Ovary (tissue), 10 donors: ENCODE measurements at places on chromosomes 3 and 15. TPM values are rescaled to one million over a fixed set of nuclear protein-coding genes. Genes with fewer than 3 reads are reported as not detected.

DNA sequence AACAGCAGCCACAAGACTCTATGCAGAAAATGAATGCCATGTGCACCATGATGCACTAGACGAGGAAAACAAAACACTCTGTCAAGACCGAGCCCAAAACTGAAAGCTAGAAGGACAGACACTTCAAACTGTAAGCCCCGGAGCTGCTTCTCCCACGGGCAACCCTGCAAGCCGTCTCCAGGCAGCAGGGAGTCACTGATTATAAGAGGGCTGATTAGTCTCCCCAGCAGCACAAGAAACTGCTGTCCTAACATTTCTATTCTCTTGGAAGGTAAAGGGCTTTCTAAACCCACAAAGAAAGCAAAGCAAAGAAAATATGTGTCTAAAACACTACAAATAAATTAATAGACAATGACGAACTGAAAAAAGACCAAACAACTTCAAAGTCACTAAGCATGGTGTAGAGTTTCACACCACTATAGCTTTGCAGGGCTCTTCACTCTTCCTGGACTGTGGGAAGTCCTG lies 15.5 kb downstream of the TBC1D2B start:
- peak overlapping the region; percentile 95 for H3K27ac ChIP-seq
- peak overlapping the region; percentile 15 for H3K4me3 ChIP-seq

- no peak overlapping the region for H3K4me3 ChIP-seq
- no peaks in the 10 kb centered on the region for H3K27me3 ChIP-seq
- no peak overlapping the region for H3K27ac ChIP-seq
- no peak for DNase-seq
These were observed 50.1 kb downstream of the RYR3 start for GRCh38 chr15:33360886-33361285.

DNA sequence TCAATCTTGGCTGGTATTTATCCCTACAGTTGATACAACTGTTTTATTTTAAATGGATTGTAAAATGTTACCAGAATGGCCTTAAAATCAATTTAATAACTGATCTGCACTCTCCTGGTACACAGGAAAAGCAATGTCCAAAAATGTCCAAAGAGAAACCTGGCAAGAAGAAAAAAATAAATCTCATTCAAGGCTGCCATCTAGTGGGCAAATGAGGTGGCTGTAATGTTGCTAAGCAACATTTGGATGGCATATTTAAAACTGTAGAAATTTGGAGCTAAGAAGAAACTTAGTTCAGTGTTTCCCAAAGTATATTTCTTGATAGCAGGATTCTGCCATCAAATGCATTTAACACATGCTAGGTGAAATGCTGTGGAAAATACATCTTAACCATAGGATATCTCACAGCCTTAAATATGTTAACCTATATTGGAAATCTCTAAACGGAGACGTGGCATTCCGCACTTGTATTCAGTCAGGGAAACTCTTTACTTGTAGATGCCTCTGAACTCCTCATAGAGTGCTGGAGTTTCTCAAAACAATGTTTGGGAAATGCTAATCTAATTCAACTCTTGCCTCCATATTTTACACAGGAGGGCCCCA lies 216.8 kb downstream of the ERC2 start:
- no peaks in the 10 kb centered on the region for H3K4me1 ChIP-seq
- no peak overlapping the region for H3K4me3 ChIP-seq
- H3K27ac ChIP-seq, result no peak overlapping the region
- no peaks in the 10 kb centered on the region for H3K36me3 ChIP-seq
- H3K27me3 ChIP-seq, result no peaks in the 10 kb centered on the region

DNA sequence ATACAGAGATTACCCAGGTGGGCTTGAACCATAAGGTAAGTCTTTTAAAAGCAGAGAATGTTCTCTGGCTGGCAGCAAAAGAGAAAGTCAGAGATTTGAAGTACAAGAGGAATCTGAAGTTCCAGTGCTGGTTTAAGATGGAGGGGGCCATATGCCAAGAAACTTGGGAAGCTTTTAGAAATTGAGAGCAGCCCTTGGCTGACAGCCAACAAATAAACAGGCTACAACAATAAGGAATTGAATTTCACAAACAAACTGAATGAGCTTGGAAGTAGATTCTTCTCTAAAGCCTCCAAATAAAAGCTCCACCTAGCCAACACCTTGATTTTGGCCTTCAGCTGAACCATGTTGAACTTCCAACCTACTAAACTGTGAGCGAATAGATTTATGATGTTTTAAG lies 85.7 kb downstream of the TRIM42 start:
- H3K27me3 ChIP-seq, result no peaks in the 10 kb centered on the region
- H3K36me3 ChIP-seq, result no peaks in the 10 kb centered on the region
- no peak overlapping the region for H3K4me3 ChIP-seq
- no peak for DNase-seq
- no peak overlapping the region for H3K27ac ChIP-seq
- H3K4me1 ChIP-seq, result peaks cover 2% of the 10 kb centered on the region

GRCh38 chr3:148943506-148944205 lies 47.7 kb upstream of the GYG1 start:
- no peak overlapping the region for H3K27ac ChIP-seq
- DNase-seq, result no peak
- H3K4me3 ChIP-seq, result no peak overlapping the region
- no peaks in the 10 kb centered on the region for H3K27me3 ChIP-seq
- no peaks in the 10 kb centered on the region for H3K4me1 ChIP-seq

DNA sequence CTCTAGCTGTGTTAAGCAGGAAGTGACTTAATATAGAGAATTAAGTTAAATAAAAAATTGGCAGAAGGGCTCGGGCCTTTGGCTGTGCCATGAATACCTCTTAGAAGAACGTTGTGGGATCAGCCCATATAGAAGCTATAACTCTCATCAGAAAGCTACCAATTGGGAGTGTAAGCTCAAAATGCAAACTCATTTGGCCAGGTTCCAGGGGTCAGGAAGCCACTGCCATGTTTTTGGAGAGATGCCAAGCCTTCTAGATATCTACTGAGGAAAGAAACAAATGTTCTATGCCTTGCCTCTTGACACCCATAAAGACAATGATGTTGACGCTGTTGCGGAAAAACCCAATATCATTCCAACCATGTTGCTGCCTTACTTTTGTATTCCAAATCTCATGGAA lies 475.2 kb upstream of the TGFBR2 start:
- DNase-seq, result no peak
- no peaks in the 10 kb centered on the region for H3K4me1 ChIP-seq
- H3K4me3 ChIP-seq, result no peak overlapping the region
- H3K36me3 ChIP-seq, result no peaks in the 10 kb centered on the region
- no peak overlapping the region for H3K27ac ChIP-seq

GRCh38 chr3:187261541-187261969 lies 30.0 kb downstream of the MASP1 start:
- H3K27me3 ChIP-seq, result no peaks in the 10 kb centered on the region
- no peak overlapping the region for H3K4me3 ChIP-seq
- H3K27ac ChIP-seq, result no peak overlapping the region
- H3K4me1 ChIP-seq, result peaks cover 11% of the 10 kb centered on the region
- no peaks in the 10 kb centered on the region for H3K36me3 ChIP-seq

DNA sequence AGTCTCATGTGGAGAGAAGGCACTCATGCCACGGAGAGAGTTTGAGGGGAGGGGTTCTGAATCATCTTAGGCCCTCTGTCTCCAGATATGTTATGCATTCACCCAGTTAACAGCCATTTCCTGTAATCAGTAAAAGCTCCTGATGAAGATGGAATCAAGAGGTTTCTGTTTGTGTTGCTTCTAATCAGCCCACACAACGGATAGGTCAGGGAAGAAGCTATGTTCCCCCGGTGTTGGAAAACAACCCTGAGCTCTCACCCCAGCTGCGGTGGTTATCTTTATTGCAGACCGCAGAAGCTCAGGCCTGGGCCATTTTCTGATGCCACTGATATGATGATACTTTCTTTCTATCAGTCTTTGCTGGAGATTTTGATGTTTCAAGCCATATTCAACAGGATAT lies 338.5 kb upstream of the ONECUT1 start:
- H3K36me3 ChIP-seq, result no peaks in the 10 kb centered on the region
- no peak overlapping the region for H3K4me3 ChIP-seq
- DNase-seq, result no peak

DNA sequence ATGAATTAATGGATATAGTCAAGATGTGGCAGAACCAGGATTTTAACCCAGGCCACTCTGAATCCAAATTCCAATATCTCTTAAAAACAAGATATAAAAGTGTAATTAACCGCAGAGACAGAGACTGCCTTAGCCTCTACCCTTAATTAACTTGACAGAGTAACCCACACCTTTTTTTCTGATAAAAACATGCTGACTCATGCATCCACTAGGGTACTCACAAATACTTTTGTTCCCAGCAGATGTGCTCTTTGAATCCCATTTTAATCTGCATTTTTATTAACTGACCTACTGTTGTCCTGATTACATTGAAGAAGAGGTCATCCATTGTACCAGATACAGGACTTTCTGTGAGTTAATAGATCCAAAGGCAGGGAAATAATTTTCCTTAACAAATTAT lies 278.3 kb downstream of the CHL1 start:
- no peak overlapping the region for H3K4me3 ChIP-seq
- DNase-seq, result no peak
- no peaks in the 10 kb centered on the region for H3K36me3 ChIP-seq
- H3K27me3 ChIP-seq, result no peaks in the 10 kb centered on the region
- H3K27ac ChIP-seq, result no peak overlapping the region

GRCh38 chr3:169955406-169955805 lies 11.2 kb upstream of the SEC62 start:
- no peak overlapping the region for H3K27ac ChIP-seq
- H3K4me1 ChIP-seq, result no peaks in the 10 kb centered on the region
- H3K4me3 ChIP-seq, result no peak overlapping the region
- DNase-seq, result no peak
- no peaks in the 10 kb centered on the region for H3K27me3 ChIP-seq

DNA sequence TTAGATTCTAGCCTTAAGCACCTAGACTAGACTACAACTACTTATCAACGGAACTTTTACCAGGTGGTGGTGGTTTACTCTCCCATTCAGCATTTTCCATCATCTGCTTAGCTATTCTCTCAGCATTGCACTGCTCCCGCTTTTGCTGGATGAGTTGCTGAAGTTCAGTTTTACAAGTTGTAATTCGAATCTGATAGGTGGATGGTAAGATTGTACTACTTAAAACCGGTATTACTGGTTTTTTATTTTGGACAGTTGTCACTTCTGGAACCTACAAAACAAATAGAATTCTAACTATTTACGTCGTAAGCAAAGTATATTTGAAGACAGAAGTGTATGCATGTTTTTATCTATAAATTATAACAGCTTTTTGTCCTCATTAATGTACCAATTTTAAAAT lies 41.1 kb downstream of the PIK3R4 start:
- H3K36me3 ChIP-seq, result no peaks in the 10 kb centered on the region
- DNase-seq, result no peak
- H3K4me1 ChIP-seq, result no peaks in the 10 kb centered on the region
- H3K27ac ChIP-seq, result no peak overlapping the region
- H3K4me3 ChIP-seq, result no peak overlapping the region
- H3K27me3 ChIP-seq, result no peaks in the 10 kb centered on the region

- DNase-seq, result no peak
- no peaks in the 10 kb centered on the region for H3K4me1 ChIP-seq
- no peak overlapping the region for H3K4me3 ChIP-seq
- no peak overlapping the region for H3K27ac ChIP-seq
These were observed 21.7 kb upstream of the LRTM1 start for GRCh38 chr3:54949491-54950044.

DNA sequence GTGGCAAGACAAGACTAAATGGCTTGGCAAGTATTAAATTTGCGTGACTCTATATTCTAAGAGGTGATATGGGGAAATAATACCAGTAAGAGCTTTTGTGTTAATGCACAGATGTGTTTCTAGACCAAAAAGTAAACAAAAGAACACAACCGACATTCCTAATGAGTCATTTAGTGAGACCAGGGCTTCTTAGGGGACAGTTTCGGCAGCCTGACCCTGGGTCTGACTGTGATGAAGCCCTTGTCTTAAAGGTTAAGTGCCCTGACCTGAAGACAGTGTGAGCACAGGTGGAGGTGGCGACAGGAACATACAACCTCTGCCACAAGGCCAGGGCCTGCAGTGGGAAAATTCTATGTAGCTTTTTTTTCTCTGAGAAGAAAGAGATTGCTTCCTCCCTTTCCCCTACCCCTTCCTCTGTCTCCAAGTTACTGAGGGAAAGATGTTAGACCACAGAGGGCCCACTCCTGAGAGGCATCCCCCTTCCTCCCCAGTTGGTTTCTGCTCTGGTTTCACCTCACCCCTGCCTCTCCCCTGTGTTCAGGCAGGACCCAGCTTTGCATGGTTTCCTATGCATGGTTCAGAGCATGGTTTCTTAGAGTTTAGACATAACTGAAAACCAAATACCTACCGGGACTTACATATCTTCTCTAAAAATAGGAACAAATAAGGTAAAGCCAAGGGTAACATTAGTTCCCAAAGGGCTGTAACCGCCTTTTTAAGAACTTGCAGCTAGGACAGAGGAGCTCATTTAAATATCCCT lies 24.8 kb upstream of the CMTM7 start:
- no peak for DNase-seq
- H3K27ac ChIP-seq, result no peak overlapping the region
- no peak overlapping the region for H3K4me3 ChIP-seq
- H3K4me1 ChIP-seq, result no peaks in the 10 kb centered on the region

GRCh38 chr15:80779658-80780415 lies 667 bp downstream of the CEMIP start:
- H3K4me1 ChIP-seq, result peaks cover 15% of the 10 kb centered on the region
- no peaks in the 10 kb centered on the region for H3K36me3 ChIP-seq
- peak overlapping the region; percentile 41 for H3K4me3 ChIP-seq

GRCh38 chr3:133882986-133883586 lies 12.6 kb downstream of the RAB6B start:
- H3K4me3 ChIP-seq, result no peak overlapping the region
- no peaks in the 10 kb centered on the region for H3K36me3 ChIP-seq
- H3K27ac ChIP-seq, result no peak overlapping the region

GRCh38 chr3:164302622-164303021 lies 775.7 kb downstream of the SI start:
- no peaks in the 10 kb centered on the region for H3K4me1 ChIP-seq
- DNase-seq, result no peak
- H3K36me3 ChIP-seq, result no peaks in the 10 kb centered on the region
- H3K4me3 ChIP-seq, result no peak overlapping the region
- no peak overlapping the region for H3K27ac ChIP-seq

ACTC1 gene
- total RNA-seq, result 0.78 TPM

LSAMP gene
- 6.4 TPM for total RNA-seq

CPN2 gene
- not detected for total RNA-seq

UBE2E2 gene
- total RNA-seq, result 30.7 TPM

ANXA2 gene
- total RNA-seq, result 436 TPM

STRIT1 gene
- not detected for total RNA-seq

CAMKV gene
- not detected for total RNA-seq
